Mesenteric fat pad (tissue), 1 donor: ENCODE measurements at places on chromosomes 6 and 20.

- DNase-seq, result no peak
Observed at GRCh38 chr6:44989391-44989790, 338.7 kb upstream of the RUNX2 start.

GRCh38 chr20:51680067-51680749 lies 88.0 kb downstream of the ATP9A start:
- DNase-seq, result peak; percentile 12

- no peak for DNase-seq
Observed at GRCh38 chr6:157853902-157854502, 31.0 kb downstream of the SNX9 start.

DNA sequence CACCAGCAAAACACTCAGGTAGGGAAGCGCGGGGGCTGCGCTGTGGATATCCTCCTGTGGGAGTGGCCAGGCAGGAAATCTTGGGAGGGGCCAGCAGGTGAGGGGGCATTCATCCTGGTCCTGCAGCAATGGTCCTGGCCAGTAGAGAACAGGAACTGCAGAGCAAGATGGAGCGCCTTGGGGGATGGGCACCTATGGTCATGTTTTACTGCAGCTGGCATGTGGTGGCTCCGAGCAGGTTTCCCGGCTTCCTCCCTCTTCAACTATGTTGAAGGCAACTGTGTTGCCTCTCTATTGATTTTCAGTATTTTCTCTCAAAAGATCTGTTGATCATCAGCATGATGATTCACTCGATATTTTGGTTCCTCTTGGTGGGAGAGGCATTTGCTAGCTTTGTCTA lies 70.9 kb downstream of the SNAP91 start:
- no peak for DNase-seq

DNA sequence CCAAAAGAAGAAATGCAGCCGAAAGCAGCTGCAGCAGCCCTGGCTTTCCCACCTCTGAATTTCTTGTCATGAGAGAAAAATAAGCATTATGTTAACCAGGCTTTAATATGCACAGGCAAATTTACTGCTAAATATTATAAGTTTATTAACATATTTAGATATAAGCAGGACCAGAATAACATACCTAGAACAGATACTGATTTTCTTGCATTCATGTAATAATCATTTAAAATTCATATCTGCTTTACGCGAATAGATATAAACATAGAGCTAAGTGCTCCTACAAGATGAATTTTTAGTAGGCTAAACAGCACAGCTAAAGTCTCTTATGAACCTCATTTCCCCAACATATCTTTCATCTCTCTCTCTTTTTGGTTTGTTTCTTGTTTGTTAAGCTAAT lies 14.7 kb downstream of the CD93 start:
- no peak for DNase-seq

GRCh38 chr6:158756126-158756525 lies 63.0 kb downstream of the EZR start:
- DNase-seq, result no peak

- no peak for DNase-seq
Observed at GRCh38 chr20:35166242-35166830, 5.5 kb upstream of the PROCR start.

DNA sequence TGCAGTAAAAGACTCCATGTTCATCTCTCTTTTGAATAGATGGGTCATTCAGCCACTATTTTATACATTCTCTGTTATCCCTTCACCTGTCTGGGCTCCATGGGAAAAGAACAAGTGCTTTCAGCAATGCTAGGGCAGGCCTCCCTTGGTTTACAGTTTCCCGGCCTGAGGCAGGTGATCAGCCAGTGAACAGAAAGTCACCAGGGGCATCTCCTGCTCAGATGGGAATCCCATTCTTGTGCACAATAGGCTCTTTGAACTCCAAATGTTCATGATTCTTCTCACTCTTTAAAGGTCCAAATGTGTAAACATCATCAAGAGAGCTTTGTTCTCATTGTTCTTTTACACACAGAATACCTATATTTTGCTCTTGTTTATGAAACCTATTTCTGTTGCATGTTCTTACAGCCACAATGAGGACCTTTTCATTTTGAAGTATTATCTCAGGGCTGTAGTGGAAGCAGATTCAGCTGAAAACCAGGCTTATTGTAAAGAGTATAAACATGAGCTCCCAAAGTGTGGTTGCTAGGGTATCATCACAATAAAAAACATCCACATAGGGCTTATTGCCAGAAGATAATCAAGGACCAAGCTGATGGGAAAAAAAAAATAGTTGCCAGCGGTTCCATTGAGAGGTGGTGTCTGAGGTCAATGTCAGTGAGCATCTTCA lies 267.1 kb upstream of the SGK1 start:
- no peak for DNase-seq

DNA sequence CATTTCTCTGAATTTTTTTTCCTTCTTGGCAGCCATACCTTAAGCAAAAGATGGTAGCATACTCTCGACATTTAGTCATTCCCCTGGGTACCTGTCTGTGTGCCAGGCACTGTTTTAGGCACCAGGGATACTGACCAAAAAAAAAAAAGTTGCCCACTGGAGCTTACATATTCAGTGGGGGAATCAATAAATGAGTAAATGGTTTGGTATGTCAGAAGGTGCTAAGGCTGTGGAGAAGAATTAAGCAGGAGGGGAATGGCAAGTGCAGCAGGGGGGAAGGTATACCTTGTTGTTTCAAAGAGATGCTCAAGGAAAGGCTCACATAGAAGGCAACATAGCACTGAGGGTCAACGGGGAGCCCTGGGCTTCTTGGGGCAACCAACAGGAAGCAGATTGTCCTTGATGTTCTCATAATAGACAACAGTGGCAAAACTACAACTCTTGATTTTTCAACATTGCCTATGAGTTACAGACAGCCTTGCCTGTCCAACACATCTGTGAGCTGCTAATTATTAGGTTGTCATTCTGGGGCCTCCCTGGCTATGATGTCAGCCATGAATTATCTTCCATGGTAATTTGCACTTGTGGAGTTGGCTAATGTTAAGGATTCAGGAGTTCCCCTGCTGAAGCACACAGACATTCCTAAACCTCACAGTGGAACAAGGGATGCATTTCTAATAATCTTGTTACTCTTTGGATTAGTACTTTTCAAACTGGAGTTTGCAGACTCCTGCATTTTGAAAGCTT lies 19.6 kb downstream of the NT5E start:
- no peak for DNase-seq

GRCh38 chr20:57650266-57650665 lies 30.0 kb upstream of the ZBP1 start:
- peak; percentile 73 for DNase-seq

DNA sequence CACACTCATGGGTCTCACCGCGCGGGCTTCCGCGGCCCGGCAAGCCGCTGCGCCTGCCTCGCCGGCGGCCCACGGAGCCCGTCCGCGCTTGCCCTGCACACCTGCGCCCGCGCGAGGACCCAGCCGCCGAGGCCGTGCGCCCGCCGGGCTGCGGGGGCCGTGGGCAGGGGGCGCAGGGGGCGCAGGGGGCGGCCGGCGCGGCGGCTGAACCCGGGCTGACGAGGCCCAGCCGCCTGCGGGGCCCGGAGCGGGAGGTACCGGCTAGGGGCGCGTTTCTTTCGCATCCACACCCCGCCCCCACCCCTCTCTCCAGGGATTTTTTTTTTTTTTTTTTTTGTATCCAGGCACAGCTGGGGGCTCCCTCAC lies 43.8 kb upstream of the OSTM1 start:
- DNase-seq, result no peak
